Activated CD4-positive, alpha-beta T cell treated with anti-CD3 and anti-CD28 coated beads for 36 hours (primary cell): ENCODE measurements at places on chromosomes 7 and 10.

DNA sequence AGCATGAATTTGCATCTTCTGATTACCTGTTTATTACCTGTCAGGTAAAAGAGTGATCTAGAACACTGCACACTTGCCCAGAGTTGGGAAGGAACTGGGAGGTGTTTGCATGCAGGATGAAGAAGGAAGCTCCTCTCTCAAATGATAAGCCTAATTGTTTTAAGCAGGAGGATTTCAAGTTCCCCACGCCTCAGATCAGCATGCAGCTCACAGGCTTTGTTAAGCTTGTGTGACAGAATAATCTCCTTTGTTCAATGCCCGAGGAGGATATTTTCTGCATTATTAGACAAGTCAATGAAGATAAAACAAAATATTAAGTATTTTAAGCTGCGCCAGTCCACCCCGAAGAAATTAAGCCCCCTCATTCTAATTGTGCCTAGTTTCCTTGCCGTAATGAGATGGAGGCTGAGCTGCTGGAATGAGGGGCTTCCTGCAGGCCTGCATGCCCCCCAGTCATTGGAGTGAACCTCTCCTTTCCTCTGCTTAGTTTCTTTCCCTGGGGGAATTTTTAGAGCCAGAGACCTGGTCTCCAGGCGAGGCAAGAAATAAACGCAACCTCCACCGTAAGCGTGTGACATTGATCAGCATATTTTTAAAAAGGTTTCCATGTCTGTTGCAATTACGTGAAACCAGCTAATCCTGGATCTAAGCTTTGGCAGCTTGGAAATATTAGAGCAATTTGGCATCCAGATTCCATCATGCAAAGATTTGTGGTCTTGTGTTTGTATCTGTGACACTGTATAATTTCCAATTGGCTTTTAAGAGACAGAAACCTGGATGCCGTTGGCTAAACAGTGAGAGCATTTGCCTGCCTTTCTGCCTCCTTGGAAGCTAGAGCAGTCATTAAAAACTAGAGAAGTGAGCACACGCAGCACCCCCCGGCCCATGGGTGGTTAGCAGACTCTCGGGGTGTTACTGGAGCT, 376.0 kb downstream of the GALNT17 start:
- no peak for DNase-seq

GRCh38 chr7:30744075-30744417, 7.9 kb upstream of the INMT start:
- no peak for DNase-seq

DNA sequence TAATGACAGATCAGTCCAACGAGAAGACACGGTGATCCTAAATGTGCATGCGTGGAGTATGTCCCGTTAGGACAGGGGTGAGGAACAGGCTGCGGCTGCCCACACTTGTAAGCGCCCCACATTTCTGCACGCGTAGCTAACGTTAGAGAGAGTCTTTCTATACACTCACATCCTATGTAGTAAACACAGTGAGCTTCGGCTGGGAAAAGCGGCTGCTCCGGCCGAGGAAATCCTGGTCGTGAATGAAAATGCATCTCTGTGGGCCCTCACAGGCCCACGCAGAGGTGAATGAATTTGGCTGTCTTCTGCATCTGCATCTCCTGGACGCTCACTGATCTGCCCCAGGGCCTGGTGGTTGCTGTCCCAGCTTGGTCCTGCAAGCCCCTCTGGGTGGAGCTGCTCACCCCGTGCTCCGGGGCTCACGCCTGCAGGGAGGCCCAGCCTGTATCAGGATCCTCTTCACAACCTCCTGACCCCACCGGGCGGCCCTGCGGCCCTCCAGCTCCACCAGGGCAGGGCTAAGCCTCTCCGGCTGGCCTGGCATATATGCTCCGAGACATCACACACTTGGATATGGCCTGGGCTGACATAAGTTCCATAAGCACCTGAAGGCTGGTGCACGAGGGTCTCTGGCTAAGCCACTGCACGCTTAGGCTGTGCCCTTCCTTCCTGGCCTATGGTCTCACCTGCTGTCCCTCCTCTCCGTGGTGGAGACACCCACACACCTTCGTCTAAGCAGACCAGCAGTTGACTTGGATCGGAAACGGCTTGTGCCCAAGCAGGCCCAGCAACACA, 117.9 kb upstream of the DIP2C start:
- DNase-seq, result no peak

GRCh38 chr7:116942504-116942903, 10.8 kb upstream of the ST7 start:
- DNase-seq, result no peak

- DNase-seq, result no peak
Observed at GRCh38 chr10:59561477-59562121, 148.1 kb downstream of the SLC16A9 start.

GRCh38 chr10:44333511-44333910, 51.4 kb downstream of the CXCL12 start:
- no peak for DNase-seq

DNA sequence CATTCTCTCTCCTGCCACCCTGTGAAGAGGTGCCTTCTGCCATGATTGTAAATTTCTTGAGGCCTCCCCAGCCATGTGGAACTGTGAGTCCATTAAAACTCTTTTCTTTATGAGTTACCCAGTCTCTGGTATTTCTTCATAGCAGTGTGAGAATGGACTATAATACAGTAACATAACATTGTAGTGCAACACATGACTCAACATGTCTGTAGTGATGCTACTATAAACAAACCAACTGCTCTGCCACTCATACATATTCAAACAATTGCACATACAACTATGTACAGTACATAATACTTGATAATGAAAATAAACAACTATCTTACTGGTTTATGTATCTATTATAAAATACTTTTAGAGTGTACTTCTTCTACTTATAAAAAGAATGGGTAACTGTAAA, 7.1 kb downstream of the ATOH7 start:
- no peak for DNase-seq

- DNase-seq, result no peak
Observed at GRCh38 chr10:50375051-50375452, 123.7 kb upstream of the ASAH2 start.

DNA sequence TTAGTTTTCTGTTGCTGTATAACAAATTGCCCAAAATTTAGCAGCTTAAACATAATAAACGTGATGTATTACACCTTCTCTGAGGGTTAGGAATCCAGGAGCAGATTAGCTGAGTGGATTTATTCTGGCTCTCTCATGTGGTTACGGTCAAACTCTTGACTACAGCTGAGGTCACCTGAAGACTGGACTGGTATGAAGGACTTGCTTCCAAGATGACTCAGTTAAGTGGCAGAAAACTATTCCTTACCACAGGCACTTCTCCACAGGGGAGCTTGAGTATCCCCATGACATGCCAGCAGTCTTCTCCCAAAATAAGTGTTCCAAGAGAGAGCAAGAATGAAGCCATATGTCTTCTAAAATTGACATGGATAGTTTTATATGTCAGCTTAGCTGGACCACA, 957.2 kb upstream of the GHITM start:
- no peak for DNase-seq

- DNase-seq, result no peak
Observed at GRCh38 chr7:23523486-23524075, 8.2 kb downstream of the TRA2A start.

DNA sequence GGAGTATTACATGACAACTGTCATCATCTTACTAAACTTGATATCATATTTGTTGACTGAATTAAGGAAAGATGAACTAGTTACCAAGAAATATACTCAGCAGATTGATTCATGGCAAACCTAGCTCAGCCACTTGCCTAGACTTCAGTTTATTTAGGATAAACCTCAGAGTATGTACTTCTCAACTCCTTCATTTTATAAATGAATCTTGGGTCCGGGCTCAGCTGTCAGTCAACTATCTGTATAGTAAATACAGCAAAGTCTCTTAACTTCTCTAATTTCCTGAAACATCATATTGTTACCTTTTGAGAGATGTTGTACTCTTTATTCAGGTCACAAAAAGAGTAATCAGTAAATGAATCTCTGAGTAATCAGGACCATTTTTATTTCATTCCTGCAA, 211.0 kb upstream of the KLF14 start:
- no peak for DNase-seq

DNA sequence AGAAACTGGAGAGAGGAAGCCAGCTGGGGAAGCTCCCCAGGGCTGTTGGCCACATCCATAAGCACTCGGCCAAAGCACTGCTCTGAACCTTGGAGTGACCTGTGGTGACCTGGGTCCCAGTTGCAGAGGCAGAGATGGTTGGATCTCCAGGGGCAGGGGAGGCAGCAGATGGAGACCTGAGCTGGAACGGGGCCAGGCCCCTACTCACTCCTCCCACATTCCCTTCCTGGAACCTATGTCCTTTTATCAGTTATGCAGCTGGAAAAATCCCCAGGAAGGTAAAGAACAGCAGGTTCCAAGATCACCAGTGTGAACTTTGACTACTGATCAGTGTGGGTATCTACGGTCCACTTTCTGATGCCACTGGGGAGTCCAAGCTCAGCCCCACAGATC, 9.6 kb upstream of the PNLIPRP2 start:
- DNase-seq, result no peak

DNA sequence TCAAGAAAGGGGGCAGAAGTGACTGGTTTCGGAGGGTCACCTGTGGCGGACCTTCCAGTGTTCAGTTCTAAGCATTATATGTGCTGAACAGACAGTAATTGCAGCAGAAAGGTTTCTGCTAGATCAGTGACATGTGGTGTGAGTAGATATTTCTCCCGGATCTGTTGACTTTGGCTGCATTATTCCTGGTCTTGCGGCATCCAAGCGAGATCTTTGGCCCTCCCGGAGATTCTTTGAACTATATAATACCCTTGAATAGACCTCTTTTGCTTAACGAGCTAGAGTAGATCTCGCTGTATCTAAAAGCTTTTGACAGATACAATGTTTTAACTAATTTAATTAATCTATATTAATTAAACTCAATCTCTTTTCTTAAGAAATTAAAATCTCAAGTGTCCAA, 99.8 kb downstream of the PTN start:
- no peak for DNase-seq
